GM03348 (cell line): ENCODE measurements at places on chromosomes 3 and 15.

DNA sequence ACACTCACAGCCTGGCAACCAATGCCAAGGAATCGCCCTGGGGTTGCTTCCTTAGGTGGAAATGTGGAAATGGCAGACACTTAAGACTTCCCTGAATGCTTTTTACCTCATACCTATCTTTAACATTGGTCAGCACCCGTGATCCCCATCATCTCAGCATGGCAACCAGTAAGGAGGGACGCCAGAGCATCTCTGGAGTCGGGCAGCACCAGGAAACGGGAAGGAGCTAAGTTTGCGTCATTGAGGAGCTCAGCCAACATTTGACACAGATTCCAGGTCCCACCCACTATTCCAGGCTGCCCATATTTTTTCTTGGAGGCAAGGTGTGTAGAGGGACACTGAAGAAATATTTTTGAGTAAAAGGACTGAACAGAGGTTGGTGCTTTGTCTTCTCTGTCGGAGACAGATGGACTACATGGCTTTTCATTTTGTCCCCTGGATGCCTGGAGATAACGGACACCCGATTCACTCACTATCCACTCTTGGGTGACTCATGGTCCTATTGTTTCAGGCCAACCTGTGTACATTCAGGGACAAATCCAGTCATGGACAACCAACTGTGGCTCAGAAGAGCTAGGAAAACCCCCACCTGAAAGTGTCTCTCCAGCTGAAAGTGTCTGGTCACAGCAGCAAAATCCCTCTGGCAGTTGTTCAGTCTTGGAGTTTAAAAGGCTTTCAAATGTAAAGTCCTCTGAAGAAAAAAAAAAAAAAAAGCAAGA, 70.4 kb upstream of the OXTR start:
- DNase-seq: no peak

GRCh38 chr3:167861649-167862048, 126.1 kb downstream of the SERPINI1 start:
- DNase-seq: no peak

GRCh38 chr3:100059472-100059871, 54.8 kb downstream of the FILIP1L start:
- no peak for DNase-seq

GRCh38 chr15:79978655-79979514, 7.9 kb upstream of the BCL2A1 start:
- peak; percentile 77 for DNase-seq

- DNase-seq: peak; percentile 4
Observed at GRCh38 chr3:30467596-30468238, 138.7 kb upstream of the TGFBR2 start.

- peak; percentile 27 for DNase-seq
Observed at GRCh38 chr3:124951511-124952281, 17.1 kb upstream of the MUC13 start.

DNA sequence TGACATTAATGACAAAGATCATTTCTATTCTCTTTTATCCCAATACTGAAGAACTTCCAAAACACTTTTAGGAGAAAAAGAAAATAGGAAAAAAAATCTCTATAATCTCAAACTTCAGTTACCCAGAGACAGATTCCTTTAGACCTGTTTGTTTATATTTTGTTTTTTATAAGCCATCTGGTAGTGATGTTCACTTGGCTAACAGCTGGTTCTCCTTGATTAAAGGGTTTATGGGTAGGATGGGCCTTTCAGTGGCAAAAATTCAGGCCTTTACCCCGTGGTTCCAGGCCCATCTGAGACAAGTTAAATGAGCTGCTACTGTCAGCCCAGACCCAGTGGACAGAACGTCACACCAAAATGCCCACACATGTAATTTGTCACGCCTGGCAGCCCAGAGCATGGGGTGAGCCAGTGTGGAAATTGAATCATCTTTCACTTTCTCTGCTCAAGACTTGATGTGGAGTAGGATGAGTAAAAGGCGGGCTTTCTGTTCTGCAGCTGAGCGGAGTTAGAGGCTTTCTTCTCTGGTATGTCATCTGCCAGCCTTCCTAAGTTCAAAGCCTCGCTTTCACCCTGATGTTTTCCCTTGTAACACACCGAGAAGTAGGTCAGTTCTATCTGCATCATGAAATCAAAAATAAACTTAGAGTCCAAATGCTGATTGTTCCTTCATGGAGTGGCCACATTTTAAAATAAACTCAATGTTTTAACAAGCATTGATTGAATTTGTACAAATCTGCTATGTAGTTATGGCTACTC, 62.5 kb upstream of the SKOR1 start:
- DNase-seq: peak; percentile 50

GRCh38 chr3:95302044-95302443, 1239.2 kb downstream of the NSUN3 start:
- DNase-seq: no peak

- peak; percentile 55 for DNase-seq
Observed at GRCh38 chr3:141275032-141275422, 43.4 kb downstream of the PXYLP1 start.

DNA sequence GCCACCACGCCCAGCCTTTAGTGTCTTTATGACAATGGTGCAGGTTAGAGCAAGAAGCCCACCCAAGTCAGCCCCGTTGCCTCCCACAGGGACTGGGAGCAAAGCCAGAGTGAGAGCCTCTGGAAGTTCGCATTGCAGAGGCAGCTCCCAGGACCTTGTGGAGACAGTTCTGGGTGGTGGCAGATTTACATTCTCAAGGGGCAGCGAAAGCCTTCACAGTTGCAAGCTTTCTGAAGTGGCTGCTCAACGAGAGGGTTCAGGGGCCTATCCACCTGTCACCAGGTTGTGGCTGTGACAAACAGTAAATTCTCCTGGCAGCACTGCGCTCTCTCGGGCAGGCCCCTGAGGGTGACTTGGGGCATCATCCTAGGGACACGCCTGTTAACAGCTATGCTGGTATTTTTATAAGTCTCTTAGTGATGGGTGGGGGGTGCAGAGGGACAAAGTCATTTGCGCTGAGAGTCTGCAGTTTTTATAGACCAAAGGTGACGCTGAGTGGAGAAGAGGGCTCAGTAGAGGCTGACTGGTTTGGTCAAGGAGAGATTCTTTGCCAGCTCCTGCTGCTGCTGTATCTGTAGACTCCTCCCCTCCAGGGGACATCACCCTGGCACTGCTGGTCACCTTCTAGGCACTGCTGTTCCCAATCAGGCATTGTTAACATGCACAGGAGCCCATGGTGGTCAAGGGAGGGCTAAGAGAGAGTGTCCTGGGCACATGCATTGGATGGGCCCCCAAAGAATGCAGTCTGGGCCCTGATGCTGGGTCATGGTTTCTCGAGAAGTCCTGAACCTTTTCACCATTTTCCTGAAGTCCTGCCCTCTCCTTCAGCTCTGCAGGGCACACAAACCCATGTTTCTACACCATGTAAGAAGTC, 57.5 kb upstream of the KLF13 start:
- DNase-seq: no peak

GRCh38 chr3:141411251-141411771, 43.0 kb downstream of the ZBTB38 start:
- no peak for DNase-seq
